ENCODE measurements at places on chromosomes 16 and 17. TPM values are rescaled to one million over a fixed set of nuclear protein-coding genes. Genes with fewer than 3 reads are reported as not detected.

The PIK3R6 gene
- total RNA-seq, result 0.12 TPM

The OR2C1 gene
- not detected for total RNA-seq

The CPNE2 gene
- total RNA-seq, result 5.1 TPM

The KCNH4 gene
- 0.35 TPM for total RNA-seq

The CCDC144A gene
- 5.0 TPM for total RNA-seq

The PRSS33 gene
- 0.12 TPM for total RNA-seq

The HIGD1B gene
- not detected for total RNA-seq

The HBA1 gene
- not detected for total RNA-seq

The C1QTNF8 gene
- total RNA-seq, result not detected

The CEP295NL gene
- total RNA-seq, result not detected

The CTRB1 gene
- total RNA-seq, result not detected

The PROCA1 gene
- total RNA-seq, result 3.1 TPM

The CDH1 gene
- 2.7 TPM for total RNA-seq

The TNRC6C gene
- total RNA-seq, result 11.4 TPM

The TXNDC17 gene
- 71.4 TPM for total RNA-seq

The CDR2 gene
- total RNA-seq, result 42.5 TPM

The RDM1 gene
- 18.6 TPM for total RNA-seq

The NPIPB9 gene
- total RNA-seq, result 1.1 TPM
